Esophagus mucosa (tissue), 1 donor: ENCODE measurements at places on chromosomes 6 and 20. TPM values are rescaled to one million over a fixed set of nuclear protein-coding genes. Genes with fewer than 3 reads are reported as not detected.

GRM4 gene
- total RNA-seq, result not detected

FKBP1C gene
- not detected for total RNA-seq

LRRN4 gene
- not detected for total RNA-seq

GRCh38 chr6:159969921-159970320 lies 1.0 kb downstream of the IGF2R start:
- ATAC-seq, result peak; percentile 36

- ATAC-seq, result no peak
These were observed 35.9 kb downstream of the RIPOR3 start for GRCh38 chr20:50655311-50655880.

DNA sequence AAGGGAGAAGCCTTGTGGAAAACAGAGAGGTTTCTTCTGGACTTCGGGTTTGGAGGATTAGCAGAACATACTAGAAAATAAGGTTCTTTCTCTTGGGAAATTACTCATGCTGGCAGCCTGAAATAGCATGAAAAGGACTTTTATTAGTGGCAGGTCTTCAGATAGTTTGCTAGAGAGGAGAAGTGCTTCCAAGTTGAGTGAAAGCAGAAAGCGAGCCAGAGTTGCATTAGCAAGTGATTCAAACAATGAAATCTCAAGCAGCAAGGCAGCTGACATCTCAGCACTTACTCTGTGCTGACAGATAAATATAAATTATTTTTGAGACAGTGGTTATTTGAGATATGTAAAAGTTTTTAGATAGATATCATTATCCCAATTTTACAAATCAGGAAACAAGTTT lies 91.9 kb downstream of the PLCB4 start:
- ATAC-seq, result no peak

DNA sequence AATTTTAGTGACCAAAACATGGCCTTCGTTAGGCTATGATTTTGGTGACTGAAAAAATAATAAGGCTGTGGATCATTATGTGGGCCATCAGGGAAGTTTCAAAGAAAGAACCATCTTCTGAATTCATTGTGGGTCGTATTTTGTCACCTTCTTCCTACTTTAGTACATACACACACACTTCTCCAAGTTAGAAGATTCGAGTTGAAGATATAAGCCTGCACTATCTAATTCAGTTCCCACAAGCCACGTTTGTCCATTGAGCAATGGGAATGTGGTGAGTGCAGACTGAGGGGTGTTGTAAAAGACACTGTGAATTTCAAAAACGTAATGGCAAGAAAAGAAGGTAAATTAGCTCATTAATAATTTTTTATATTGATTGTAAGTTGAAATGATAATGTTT lies 766.0 kb downstream of the KIF16B start:
- ATAC-seq, result no peak

- ATAC-seq, result no peak
These were observed 55.3 kb downstream of the DLL1 start for GRCh38 chr6:170235391-170236125.

- ATAC-seq, result no peak
These were observed 107.7 kb upstream of the RALGAPA2 start for GRCh38 chr20:20820104-20820503.

- ATAC-seq, result no peak
These were observed 143.6 kb upstream of the TMEM170B start for GRCh38 chr6:11393713-11394627.

- no peak for ATAC-seq
These were observed 44.9 kb downstream of the KCTD20 start for GRCh38 chr6:36487698-36488097.

GRCh38 chr6:6966127-6966526 lies 141.6 kb upstream of the RREB1 start:
- ATAC-seq, result no peak

GRCh38 chr6:127547904-127548649 lies 28.9 kb upstream of the C6orf58 start:
- ATAC-seq, result no peak
